ENCODE measurements at places on chromosomes 4 and X.

- no peak for DNase-seq
Measured at GRCh38 chr4:182221987-182222386, 21.2 kb upstream of the TENM3 start.

DNA sequence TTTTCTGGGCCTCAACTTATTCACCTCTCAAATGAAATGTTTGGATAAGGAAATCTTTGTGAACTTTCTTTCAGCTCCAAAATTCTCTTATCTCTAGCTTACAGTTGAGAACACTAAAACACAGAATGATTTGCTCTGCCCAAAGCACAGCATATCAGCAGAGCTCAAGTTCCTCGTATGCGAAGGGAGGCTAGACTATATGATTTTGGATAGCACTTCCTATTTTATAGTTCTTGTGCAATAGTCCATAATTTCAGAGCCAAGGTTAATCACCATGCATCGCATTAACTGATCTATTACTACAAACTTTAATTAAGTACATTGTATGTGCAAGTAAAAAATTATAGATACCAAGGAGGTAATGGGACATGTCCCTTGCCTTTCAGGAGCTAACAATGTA is 27.0 kb upstream of the KLHL13 start:
- no peak for DNase-seq

GRCh38 chr4:4693258-4693657 is 151.4 kb upstream of the STX18 start:
- DNase-seq: no peak

GRCh38 chr4:152646221-152646620 is 33.6 kb downstream of the TMEM154 start:
- no peak for DNase-seq

- no peak for DNase-seq
Measured at GRCh38 chrX:41386222-41386990, 52.4 kb downstream of the DDX3X start.

- no peak for DNase-seq
Measured at GRCh38 chrX:22032084-22032483, at the start of gene PHEX. Gene PHEX, plus strand, starts transcription at chrX:22032325. Its CDS starts 681 bp downstream, at chrX:22033006.
